Activated T-cell treated with anti-CD3 and anti-CD28 coated beads for 24 hours (primary cell): ENCODE measurements at places on chromosomes 5 and 9.

DNA sequence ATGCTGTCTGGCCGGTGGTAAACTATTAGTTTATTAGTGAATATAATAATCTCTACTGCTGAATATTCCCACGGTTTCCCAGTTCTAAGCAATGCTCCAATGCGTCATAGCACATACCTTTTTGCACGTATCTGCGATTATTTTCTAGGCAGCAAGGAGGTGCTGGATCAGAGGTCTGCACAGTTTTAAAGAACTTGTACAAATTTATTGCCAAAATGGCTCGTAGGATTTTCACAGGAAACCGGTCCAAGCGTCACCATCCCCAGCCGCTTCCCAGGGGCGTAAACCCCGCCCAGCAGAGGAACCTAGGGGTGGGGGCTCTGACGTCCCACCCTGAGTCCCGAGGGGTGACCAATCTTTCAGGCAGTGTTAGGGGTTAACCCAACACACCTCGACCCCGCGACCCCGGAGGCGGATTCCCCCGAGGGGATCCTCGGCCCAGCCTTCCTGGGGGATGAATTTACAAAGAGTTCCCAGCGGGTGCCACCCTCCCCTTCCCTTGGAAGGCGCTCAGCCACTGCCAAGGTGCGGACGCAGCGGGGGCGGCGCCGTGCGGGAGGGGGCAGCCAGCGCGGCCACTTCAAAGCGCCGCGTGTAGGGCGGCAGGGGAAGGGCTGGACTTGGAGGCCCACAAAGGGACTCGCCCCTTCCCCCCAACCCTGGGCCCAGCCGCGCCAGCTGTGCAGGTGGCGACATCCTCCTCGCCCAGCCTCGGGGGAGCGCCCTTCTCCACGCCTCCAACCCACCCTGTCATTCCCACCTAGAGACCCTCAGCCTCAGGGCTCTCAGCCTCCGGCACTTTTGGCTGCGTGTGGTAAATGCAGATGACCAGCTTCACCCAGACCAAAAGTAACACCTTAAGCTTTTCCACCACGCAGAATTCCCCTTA is 43.5 kb upstream of the TCF7 start:
- peak; percentile 46 for DNase-seq

- no peak for DNase-seq
Observed at GRCh38 chr9:4983601-4984165, 1.4 kb upstream of the JAK2 start.

DNA sequence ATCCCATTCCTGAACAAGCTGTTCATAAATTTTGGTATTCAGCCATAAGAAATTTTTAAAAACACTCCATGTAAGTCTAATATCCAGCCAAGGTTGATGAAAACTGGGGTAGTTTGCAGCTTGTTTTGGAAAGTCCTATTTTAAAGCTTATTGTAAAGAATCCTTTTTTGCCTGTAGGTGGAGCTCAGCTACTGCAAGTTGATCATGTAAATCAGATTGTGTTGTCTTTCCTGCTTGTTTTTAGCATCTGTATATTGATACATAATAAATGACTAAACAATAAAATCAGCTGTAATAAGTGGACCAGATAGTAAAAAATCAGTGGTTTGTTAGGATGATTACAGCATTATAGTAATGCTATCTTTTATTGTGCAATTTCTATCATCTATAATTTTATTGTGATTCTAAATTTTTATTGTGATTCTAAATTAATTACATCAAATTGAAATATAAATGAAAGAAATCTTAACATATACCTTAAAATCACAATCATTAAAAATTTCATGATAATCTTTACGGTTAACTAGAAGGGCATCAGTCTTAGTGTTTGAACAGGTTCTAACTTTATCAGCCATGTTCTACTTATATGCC is 42.4 kb downstream of the CWC27 start:
- no peak for DNase-seq

DNA sequence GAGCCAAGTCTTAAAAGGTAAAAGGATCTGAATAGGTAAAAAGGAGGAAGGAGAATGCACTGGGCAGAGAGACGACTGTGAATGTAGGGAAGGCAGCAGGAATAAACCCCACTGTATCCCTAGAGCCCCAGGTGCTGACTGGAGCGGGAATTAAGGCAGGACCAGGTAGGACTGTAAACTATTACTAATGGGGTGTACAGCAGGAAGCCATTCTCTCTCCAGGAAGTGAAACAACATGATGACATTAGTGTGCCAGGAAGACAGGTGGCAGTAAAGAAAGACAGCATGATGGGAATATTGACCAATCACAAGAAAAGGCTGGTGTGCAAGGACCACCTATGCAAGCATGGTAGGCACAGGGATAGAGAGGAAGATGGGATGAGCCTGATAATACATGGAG is 433.0 kb downstream of the DNAH5 start:
- no peak for DNase-seq

DNA sequence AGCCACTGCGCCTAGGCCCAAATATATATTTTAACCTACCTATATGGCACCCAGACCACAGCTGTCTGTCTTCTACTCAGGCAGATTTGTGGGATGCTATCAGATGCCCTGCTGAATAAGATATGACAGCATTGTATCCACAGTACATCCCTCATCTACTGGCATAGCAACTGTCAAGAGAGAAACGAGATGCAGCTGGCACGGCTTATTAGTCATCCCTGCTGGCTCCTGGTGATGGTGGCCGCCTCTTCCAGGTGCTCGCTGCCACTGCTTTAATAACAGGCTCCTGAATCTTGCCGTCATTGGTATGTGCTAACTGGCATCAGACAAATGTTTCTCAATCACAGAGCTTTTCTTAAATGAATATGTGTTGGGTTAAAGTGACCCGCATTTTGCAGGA is 34.0 kb downstream of the B4GALT1 start:
- DNase-seq, result no peak

DNA sequence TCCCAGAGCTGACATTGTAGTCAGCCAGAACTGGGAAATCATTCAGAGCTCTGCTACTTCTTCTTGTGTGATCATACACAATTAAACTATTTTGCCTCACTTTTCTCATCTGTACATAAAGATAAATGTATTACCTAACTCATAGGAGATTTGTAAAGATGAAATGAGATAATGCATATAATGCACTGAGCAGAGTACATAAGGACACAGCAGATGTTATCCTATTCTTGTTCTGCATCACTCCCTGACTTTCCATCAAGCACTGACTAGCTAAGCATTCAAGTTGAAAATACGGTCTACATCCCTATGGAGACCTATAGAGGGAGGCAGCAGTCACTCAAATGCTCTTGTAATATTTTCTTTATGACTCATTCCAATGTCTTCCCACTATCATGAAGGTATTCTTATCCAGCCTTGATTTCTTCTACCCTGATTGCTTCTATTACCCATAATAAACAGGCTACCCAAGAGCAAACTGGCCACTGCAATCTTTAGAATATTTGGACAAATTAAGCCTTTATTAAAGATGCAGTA is 16.3 kb upstream of the PRR16 start:
- DNase-seq, result no peak

- DNase-seq, result no peak
Observed at GRCh38 chr5:139650031-139650688, 2.0 kb downstream of the CXXC5 start.

- DNase-seq, result no peak
Observed at GRCh38 chr9:135665795-135666189, 2.7 kb downstream of the LCN9 start.

DNA sequence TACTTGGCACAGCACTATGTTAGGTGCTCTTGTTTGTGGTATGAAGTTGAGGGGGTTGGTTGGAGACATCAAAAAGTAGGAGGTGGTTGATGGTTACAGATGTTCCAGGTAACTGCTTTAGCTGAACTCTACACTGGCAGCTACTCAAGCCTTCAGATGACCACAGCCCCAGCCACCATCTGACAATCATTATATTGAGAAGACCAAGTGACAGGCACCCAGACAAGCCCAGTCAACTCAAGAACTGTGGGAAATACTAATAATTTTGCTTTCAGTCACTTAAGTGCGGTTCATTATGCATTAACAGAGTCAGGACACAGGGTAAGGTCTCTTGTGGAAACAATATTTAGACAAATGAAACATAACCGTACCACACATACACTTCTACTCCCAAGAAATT is 38.9 kb upstream of the SLIT3 start:
- DNase-seq, result no peak

DNA sequence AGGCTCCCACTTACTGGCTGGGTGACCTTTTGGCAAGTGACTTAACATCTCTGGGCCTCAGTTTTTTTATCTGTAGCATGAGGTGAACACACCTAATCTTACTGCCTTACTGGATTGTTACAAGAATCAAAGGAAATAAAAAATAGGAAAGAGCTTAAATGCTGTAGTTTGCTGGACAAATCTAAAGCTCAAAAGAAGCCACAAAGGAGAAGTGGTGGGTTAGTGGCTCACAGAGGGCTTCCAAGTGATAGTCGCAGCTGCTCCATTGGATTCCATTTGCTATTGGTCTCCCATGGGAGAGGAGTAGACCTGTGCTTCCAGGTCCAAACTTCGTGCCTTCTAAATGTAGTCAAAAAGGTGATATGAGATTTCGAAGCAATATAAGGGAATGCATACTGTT is 123.6 kb downstream of the SEMA6A start:
- no peak for DNase-seq

GRCh38 chr9:98908897-98909634 is 34.6 kb upstream of the COL15A1 start:
- no peak for DNase-seq

DNA sequence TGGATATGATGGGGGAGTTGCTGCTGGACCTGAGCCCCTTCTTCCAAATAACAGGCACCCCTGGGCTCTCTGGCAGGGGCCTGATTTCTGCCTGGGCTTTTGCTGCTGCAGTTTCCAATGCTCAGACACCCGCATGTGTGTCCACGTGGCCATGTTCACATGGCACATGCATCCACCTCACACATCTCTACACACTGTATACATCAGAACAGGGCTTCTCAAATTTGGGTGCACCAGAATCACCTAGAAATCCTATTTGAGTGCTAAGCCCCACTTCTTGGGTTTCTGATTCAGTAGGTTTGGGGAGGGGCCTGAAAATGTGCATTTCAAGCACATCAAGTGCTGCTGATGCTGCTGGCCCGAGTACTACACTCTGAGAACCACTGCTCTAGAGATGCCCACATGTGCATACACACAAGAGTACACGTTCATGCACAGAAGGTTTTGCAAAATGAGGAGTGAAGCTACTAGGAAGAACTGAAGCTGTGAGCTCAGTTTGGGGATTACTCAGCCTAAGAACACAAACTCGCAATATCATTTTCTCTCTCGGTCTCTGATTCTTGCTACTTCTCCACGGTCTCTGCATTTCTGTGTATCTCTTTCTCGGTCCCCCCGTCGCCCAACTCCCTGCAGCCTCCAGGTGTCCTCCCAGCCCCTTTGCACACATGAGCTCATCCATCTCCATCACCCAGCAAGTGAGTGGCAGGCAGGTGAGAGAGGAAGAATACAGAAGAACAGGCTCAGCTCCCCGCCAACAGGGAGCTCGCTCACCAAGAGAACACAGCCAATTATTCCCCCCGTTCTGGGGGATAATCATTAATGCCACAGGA is 97.0 kb downstream of the PCDH1 start:
- DNase-seq, result no peak

DNA sequence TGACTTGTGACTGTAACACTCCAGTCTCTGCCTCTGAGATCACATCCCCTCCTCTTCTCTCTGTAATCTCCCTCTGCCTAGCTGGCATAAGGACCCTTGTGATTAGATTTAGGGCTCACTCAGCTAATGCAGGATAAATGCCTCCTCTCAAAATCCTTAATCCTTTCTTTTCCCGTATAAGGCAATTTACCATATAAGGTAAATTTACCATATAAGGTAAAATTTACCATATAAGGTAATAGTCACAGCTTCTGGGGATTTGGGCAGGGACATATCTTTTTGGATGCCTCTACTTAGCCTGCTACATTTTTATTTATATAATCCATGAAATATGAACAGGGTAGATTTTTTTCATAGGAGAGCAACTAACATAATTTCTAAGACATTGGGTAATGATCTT is 318.0 kb upstream of the PUM3 start:
- DNase-seq, result no peak

GRCh38 chr5:32030686-32031085 is 143.4 kb downstream of the GOLPH3 start:
- no peak for DNase-seq

- DNase-seq, result no peak
Observed at GRCh38 chr9:128724744-128725211, 851 bp upstream of the ZDHHC12 start.

GRCh38 chr9:16368237-16369087 is 502.0 kb downstream of the BNC2 start:
- DNase-seq, result no peak

DNA sequence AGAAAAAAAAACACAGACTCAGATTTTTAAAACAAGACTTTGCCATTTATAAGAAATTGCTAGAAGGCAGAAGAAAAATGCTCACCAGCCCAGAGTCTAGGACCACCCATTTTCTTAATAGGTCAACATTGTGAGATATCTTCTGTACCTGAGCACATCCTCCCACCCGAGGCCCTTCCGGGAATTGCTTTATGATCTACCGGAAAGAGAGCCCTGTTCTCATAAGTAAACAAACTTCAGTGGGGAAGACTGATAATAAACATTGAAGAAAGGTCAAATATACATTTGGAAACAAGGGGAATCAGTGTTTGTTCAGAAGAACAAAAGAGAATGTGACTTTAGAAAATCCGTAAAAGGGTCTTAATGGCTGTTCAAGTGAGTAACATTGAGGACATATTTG is 44.4 kb downstream of the PRKACG start:
- DNase-seq, result no peak

DNA sequence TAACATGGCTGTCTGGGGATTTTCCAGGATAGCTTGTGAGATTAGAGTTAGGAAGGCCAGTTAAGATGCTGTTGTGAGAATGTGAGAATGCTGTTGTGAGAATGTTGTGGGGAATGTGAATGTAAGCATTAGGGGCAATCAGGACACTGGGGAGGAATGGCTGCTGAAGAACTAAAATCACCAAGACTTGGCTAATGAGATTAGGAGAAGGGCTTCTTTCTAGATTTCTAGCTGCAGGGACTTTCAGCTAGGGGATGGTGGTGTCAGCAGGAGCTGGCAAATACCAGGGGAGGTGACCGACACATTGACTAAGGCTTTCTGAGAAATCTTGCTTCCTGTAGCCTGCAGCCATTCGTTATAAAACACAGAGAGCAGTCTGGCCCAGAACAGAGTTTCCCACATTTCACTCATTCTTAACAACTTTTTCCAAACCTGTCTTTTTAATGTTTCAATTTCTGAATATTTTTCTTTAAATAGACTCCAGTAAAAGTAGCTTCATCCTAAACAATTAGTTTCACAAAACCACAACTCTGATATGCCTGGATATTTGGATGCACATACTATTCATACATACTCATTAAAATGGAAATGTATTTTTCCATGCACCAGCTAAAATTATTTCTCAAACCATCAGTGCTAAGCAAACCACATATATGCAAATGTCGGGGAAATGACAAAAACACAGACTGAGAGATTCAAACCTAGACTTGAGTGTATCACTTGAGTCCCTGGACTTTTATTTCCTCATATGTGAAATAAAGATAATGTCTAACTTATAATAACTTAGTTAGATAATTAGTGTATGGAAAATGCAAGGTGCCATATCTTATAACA is 89.3 kb upstream of the TNC start:
- no peak for DNase-seq

- DNase-seq, result no peak
Observed at GRCh38 chr9:129321286-129322021, 143.4 kb upstream of the IER5L start.

GRCh38 chr5:37838152-37838932 is 1.5 kb downstream of the GDNF start:
- DNase-seq, result no peak
